ENCODE measurements at places on chromosomes 6 and 20.

DNA sequence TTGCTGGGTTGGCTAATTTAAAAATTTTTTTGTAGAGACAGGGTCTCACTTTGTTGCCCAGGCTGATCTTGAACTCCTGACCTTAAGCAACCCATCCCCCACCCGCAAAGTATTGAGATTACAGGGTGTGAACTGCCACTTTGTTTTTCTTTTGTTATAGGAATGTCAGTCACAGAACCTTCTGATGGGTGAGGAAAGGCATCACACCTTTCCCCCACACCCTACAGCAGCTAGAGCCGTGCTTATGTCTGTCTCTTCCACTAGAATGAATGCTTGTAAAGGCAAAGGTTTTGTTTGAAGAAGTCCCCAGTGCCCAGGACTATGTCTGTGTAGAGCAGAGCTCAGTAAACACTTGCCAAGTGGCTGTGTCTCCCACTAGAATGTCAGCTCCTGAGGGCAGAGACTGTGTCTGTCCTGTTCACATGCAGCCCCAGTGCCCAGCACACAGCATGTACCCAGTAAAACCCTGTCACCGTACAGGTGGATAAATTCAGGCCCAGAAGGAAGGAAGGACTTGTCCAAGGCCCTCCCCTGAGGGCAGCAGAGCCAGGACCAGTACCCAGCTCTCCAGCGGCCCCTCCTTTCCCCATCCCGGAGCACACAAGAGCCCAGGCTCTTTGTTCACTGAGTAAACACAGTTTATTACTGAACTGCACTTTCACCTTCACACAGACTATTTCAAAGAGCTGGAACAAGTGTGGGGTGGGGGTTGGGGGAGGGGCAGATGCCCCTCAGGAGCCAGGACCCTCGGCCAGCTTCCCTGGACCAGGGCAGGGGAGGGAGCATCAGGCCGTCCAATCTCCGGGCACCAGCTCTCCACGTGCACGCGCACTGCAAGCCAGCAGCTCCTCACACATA, 26.4 kb downstream of the COX4I2 start:
- DNase-seq: no peak

DNA sequence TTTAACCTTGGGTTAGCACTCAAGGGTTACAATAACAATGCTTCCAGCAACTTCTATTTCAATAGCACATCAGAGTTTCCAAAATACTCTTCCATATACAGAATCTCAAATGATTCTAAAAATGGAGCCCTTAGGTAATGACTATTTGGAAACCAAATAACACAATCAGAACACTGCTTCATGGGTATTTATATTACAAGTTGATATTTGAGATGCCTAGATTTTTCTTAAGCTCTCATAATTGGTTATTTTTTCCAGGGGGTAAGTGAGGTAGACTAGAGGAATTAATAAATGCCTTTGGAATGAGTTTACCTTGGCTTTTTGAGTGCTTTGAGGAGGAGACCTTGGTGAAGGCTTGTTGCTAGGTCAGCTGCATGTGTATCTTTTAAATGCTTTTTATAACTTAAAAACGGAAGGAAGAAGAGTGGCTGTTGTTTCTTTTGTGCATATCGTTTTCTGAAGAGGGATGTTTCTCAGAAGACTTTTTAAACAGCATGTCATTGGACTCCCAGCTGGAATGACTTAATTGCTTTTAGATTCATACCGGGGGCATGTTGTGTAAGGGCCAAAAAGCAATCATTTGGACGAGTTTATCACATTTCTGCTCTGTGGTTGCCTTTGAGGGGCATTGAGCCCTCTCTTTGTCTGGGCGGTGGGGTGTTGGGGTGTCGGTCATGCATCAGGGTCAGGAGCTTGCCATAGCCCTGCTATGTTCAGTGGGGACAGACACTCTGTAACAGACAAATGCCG, 186.0 kb downstream of the DTNBP1 start:
- no peak for DNase-seq

GRCh38 chr20:2643708-2644107, 8.7 kb upstream of the NOP56 start:
- no peak for DNase-seq

GRCh38 chr6:147950623-147950987, 392.0 kb upstream of the SASH1 start:
- no peak for DNase-seq

- DNase-seq: no peak
These were observed 379.3 kb downstream of the MAFB start for GRCh38 chr20:40309731-40310130.

DNA sequence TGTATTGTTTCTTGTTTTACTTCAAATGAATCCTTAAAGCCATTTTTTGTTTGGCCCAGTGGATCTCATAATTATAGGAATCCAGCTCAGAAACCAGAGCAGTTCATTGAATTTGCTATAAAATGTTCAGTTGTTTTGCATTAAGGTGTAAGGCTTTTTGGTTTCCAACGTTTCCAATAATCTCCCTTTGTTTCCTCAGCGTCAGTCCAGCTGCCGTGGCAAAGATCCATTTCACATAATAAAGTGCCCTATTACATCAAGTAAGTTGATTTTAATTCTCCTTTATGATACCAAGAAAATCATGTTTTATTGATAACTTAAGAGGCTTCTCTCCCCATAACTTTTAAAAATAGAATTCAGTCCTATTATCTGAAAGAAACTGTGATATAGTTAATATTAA, 472.6 kb downstream of the UTRN start:
- no peak for DNase-seq

DNA sequence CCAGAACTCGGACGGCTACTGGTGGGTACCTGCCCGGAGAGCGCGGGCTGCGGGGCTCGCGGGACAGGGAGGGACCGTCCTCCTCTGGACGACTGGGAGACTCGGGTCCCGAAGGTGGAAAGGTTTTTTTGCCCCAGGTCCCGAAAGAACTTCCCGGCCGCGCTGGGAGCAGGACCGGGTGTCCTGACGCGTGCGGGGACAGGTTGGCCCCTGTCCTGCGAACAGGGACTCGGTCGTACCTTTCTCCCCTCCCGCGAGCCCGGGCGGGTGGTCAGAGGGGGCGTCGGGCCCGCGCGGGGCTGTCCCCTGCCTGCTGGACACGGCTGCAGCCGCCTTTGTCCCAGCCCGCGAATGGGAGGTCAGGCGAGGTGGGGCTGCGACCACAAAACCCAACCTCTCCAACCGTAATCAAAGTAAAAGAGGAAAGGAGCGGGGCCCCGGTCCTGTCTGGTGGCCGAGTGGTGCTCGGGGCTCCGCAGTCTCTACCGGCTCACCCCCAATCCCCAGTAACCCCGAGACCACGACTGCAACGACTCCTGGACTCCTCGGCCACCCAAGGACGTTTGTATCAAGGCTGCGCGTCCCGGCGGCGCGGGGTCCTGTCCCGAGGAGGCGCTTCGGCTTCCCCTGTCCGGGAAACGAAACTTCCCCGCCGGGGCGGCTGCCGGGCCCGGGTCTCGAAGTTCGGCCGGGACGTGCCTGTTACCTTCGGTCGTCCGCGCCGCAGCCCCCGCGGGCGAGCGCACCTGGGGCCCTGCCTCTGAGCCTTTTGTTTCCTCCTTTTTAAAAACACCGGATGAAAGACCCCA, 798 bp downstream of the DSP start:
- DNase-seq: no peak

DNA sequence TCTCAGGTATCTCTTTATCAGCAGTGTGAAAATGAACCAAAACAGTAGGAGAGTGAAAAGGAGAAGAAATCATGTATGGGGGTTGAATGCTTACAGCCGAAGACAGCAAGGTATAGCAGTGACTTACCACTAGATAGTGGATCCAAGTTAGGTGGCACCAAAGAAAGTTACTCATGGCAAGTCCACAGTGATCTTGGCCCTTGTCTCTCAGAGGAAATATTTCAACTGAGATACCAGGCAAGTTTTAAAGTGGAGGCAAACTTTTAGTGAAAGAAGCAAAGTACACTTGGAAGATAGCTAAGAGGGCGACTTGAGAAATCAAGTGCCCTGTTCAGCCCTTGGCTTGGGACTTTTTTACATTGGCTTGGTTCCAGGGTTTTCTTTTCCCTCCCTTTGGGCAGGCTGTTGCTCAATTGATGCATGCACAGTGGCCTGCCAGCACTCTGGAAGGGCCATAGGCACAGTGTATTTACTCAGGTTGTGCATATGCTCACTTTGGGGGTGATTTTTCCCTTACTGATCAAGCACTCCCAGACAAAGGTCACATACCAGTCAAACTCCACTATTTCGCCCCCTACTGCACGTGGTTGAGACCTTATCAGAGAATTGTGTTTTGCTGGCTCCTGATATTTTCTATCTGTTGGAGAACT, 329.5 kb upstream of the KHDRBS2 start:
- no peak for DNase-seq

- DNase-seq: no peak
These were observed 160.7 kb downstream of the ZFAND3 start for GRCh38 chr6:37980222-37980595.

GRCh38 chr6:111450636-111451035, 32.4 kb downstream of the REV3L start:
- DNase-seq: no peak

GRCh38 chr6:73388800-73389512, 5.7 kb upstream of the DDX43 start:
- peak; percentile 34 for DNase-seq

DNA sequence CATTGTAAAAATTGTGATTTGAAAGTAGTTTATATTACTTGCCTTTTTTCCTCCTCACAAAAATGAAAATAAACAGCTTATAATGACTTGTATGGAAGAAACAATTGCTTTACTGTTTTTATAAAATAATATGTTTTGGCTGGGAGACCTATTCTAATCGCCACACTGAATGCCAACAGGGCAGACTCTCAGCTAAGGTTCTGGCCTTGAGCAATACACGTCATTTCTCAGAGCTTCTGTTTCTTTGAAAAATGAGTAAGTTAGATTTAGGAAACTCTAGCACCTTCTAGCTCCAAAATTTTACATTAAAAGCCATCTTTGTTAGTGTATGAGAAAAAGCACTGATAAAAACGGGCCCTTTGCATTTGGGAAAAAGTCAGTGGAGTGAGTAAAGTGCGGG, 166.6 kb downstream of the ARID1B start:
- no peak for DNase-seq

DNA sequence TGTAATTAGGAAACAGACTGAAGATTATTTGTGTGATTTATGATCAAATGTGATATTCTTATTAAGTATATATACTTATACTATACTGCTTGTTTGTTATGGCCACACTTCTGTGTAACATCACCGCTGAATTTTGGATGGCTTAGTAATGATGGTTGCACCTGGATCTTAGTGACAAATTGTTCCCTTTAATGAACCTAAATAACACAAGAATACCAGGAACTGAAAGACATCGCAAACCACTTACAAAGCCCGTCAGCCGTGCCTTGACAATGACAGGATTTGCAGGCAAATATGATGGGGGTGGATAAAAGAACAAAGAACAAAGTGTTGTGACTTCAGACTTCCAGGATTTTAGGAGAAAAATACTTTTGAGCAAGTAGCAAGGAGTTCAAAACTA, 67.1 kb downstream of the LAMP5 start:
- DNase-seq: no peak

GRCh38 chr6:166286839-166287271, 21.3 kb downstream of the PRR18 start:
- no peak for DNase-seq

DNA sequence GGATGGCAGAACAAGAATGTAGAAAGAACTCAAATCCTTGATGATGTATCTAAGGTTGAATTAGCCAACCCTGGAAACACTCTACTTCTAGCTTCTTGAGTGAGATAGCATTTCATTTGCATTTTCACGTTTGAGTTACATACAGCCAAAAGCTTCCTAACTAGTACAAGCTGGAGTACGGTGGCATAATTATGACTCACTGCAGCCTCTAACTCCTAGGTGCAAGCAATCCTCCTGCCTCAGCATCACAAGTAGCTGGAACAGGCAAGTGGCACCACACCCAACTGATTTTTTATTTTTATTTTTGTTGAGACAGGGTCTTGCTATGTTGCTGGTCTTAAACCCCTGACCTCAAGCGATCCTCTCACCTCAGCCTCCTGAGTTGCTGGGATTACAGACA, 36.5 kb upstream of the STK35 start:
- no peak for DNase-seq

DNA sequence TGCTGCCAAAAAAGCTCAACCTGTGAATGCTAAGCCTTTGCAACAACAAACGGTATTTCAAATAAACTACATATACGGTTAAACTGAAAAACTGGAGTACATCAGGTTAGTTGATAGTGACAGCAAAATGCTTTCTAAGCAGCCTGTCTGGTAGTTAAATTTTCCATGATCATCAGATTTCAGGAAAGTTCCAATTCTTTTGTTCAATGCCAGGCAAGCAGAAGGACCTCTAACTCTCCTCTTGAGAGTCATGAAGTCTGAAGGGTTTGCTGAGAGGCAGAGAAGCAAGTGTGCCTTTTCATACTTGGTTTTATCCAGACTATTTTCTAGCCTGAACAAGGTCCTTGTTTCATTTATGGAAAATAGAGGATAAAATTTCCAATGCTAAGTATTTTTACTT, 4.5 kb downstream of the FLRT3 start:
- DNase-seq: no peak

GRCh38 chr6:43636308-43636659, 644 bp downstream of the MAD2L1BP start:
- no peak for DNase-seq

- no peak for DNase-seq
These were observed 1.1 kb downstream of the SLC22A1 start for GRCh38 chr6:160122744-160123143.

GRCh38 chr6:35240838-35241801, 18.4 kb upstream of the ZNF76 start:
- DNase-seq: peak; percentile 72
